ENCODE measurements at places on chromosomes 7 and 10. TPM values are rescaled to one million over a fixed set of nuclear protein-coding genes. Genes with fewer than 3 reads are reported as not detected.

DNA sequence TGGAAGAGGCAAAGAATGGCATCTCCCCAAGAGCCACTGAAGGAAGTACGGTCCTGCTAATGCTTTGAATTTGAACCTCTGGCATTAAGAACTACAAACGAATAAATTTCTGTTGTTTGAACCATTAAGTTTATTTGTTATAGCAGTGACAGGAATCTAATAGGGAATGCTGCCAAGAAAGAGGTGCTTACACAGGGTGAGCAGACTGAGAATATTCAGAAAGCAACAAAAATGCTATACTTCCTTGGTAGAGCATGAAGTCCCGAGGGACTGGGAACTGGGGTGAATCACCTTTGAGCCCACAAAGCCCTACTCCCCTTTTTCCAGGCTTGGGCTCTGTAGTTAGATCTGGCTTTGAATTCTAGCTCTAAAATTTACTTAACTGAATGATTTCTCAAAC is 45.0 kb downstream of the PANK1 start:
- no peak for DNase-seq

- DNase-seq, result no peak
Measured at GRCh38 chr10:23980094-23980493, 228.8 kb upstream of the KIAA1217 start.

- no peak for DNase-seq
Measured at GRCh38 chr10:23158370-23158769, 33.7 kb upstream of the PTF1A start.

DNA sequence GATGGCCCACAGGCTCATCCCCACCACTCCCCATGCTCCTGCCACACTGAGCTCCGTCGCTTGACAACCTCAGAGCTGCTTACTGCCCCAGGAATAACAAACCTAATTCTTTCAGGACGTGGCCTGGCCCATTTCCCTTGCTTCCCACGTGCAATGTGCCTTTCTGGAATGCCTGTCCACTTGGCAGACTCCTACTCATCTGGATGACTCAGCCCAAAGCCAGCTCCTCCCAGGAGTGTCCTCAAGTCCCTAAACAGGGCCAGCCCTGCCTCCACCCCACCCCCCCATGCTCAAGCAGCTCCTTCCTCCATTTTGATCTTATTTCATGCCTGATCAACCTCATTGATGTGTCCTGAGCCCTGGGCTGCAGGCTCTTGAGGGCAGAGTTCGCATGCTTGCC is 164.9 kb upstream of the RNF32 start:
- DNase-seq, result peak; percentile 37

- no peak for DNase-seq
Measured at GRCh38 chr10:102872163-102872562, 2.9 kb downstream of the AS3MT start.

GRCh38 chr7:27183682-27184336 is 1.2 kb downstream of the HOXA11 start:
- peak; percentile 58 for DNase-seq

GRCh38 chr10:112821038-112821437 is 129.0 kb upstream of the TCF7L2 start:
- DNase-seq, result no peak

- no peak for DNase-seq
Measured at GRCh38 chr10:114026189-114027040, 17.3 kb upstream of the ADRB1 start.

DNA sequence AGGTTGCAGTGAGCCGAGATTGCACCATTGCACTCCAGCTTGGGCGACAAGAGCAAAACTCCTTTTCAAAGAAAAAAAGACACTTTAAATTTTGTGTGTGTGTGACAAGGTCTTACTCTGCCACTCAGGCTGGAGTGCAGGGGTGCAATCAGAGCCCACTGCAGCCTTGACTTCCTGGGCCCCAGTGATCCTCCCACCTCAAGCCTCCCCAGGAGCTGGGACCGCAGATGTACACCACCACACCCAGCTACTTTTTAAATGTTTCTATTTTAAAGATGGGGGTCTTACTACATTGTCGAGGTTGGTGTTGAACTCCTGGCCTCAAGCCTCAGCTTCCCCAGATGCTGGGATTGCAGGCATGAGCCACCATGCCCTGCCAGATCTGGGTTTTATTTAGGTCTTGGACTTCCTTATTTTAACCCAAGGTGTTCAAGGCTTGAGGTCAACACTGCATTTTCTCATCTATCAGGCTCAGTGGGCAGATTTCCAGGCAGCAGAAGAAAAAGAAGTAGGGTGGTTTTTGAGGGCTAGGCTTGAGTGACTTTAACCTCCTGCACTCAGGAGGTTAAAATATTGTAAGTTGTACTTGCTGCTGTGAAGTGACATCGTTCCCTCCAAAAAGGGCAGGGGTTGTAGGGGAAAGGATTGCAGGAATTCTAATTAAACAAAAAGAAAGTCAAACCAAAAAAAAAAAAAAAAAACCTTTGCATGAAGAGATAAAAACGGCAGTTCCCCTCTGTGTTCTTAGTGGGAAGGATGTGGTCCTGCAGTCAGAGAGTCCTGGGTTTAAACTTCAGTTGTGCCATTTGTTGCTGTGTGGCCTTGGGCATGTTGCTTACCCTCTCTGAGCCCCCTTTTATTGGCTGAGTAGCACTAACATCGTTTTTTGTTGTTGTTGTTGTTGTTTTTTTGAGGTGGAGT is 71.5 kb downstream of the CARD11 start:
- DNase-seq, result no peak

- DNase-seq, result no peak
Measured at GRCh38 chr7:130139193-130139960, 65.8 kb downstream of the TMEM209 start.

PPP1R17 gene
- 4.5 TPM for total RNA-seq

TOMM7 gene
- total RNA-seq, result 222 TPM
